Suppressor macrophage (primary cell): ENCODE measurements at places on chromosomes 11 and 22.

GRCh38 chr11:82117362-82117761, 616.3 kb downstream of the FAM181B start:
- DNase-seq = no peak

DNA sequence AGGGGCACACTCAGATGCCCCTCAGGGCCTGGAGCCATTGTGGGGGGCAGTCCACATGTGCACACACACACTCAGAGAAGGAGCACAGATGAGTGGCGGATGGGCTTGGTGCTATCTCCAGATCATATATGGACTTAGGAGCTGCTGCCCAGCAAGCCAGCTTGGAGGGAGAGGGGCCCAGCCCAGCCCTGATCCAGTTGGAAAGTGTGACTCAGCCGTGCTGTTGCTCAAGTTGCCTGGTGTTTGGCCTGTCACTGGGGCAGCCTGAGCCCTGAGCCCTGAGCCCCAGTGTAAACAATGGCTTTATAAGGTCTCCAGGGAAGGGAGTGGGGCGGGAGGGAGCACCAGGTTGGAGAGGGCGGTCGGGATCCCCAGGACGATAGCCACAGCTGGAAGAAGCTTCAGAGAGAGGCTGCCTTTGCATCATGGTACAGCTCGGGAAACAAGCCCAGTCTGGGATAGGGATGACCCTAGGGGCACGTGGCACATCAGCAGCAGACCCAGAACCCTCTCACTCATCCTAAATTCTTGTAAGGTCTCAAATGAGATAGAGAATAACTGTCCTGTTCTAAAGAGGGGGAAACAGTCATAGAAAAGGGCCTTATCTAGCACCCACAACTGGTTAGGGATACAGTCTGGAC, 4.8 kb downstream of the SELENOM start:
- DNase-seq = no peak

DNA sequence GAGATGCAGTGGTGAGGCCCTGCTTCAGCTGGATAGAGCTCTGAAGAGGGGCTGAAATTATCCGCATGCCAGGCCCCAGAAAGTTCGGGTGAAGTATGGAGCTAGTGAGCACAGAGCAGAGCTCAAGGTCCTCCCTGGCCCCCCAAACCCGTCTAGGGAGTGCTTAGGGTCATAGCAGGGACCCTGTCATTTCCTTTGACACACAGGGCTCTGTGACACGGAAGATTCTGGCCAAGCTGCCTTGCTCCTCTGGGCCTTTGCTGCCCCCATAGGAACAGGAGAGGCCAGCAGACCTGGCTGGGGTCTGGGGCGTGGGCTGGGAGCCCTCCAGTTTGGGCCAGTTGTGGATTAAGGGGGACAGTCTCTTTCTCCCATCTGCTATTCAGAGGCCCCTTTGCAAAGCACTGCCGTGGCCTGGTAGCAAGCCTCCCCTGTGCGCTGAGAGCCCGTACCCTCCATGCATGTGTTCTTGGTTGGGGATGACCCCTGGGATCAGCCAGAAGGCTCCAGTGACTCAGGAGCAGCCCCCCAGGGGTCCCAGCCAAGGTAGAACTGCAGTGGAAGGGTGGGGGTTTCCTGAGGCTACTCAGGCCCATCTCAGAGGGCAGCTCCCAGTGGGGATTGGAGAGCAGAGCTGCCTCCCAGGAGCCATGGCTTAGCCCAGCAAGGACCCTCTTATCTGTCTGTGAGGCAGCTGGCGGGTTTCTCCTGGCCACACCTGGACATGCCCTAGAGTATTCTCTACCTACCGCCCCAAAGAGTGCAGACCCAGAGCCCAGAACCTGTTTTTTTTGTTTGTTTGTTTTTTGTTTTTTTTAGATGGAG, 42.3 kb downstream of the RNF141 start:
- no peak for DNase-seq

DNA sequence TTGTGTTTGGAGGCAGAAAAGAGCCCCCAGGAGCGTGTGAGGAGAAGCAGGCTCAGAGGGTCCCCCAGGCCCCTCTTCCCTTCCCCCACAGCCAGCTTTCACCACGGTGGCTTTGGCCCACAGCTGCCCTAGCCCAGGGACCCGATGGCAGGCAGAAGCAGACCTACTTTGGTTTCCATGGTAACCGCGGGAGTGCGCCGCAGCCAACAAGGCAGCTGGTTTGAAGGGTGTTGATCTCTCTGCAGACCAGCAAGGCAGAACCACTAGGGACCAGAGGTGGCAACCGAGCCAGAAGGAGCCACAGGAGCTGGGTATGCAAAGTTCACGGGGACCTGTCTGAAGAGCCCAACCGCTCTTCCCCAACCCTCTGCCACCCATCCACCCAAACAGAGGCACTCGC, 69.4 kb downstream of the BUD13 start:
- no peak for DNase-seq

GRCh38 chr11:120564573-120565311, 53.2 kb downstream of the GRIK4 start:
- peak; percentile 60 for DNase-seq
